ENCODE measurements at places on chromosomes 2 and 18. TPM values are rescaled to one million over a fixed set of nuclear protein-coding genes. Genes with fewer than 3 reads are reported as not detected.

Gene SEPTIN10
- total RNA-seq, result not detected

- H3K27ac ChIP-seq, result no peak overlapping the region
- H3K27me3 ChIP-seq, result no peaks in the 10 kb centered on the region
- no peaks in the 10 kb centered on the region for H3K36me3 ChIP-seq
- H3K4me1 ChIP-seq, result no peaks in the 10 kb centered on the region
- DNase-seq, result no peak
- H3K4me3 ChIP-seq, result no peak overlapping the region
Measured at GRCh38 chr2:224145751-224146355, 106.8 kb upstream of the SERPINE2 start.

DNA sequence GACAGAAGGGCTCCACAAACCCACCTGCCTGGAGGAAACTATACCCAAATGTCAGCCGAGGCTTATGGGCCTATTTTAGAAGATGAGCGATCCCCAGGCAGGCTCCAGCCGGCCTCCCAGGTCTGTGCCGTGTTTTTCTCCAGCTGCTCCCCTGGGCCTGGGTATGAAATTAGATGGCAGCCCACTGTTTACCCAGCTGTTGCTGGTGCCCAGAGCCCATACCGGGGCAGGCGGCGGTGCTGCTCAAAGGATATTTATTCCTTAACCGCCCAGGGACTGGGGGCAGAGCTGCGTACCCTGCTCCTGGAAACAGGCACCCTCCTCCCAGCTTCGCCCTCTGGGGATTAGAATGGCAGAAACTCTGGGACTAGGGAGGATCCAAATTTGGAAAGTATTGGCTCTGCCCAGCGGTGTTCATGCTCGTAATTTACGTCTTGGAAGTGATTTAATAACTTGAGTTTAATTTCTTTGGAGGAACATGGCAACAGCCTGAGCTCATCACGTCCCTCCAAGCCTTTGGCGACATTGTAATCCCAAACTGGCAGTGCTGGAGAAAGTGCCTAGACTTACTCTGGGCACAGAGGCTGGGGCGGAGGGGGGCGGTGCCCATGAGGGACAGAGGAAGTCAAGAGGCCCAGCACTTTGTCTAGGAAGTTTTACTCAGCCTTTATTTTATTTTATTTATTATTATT, 199.2 kb downstream of the KLHL29 start:
- no peaks in the 10 kb centered on the region for H3K27me3 ChIP-seq
- no peaks in the 10 kb centered on the region for H3K36me3 ChIP-seq
- H3K27ac ChIP-seq, result no peak overlapping the region
- H3K4me3 ChIP-seq, result no peak overlapping the region
- no peak for DNase-seq

Gene IGFBP2
- total RNA-seq, result not detected

Gene CACNB4
- 0.22 TPM for total RNA-seq

- no peak for DNase-seq
- no peaks in the 10 kb centered on the region for H3K27me3 ChIP-seq
- no peaks in the 10 kb centered on the region for H3K36me3 ChIP-seq
- peaks cover 10% of the 10 kb centered on the region for H3K4me1 ChIP-seq
- H3K4me3 ChIP-seq, result no peak overlapping the region
- no peak overlapping the region for H3K27ac ChIP-seq
Measured at GRCh38 chr2:230589025-230589424, 123.6 kb upstream of the CAB39 start.

DNA sequence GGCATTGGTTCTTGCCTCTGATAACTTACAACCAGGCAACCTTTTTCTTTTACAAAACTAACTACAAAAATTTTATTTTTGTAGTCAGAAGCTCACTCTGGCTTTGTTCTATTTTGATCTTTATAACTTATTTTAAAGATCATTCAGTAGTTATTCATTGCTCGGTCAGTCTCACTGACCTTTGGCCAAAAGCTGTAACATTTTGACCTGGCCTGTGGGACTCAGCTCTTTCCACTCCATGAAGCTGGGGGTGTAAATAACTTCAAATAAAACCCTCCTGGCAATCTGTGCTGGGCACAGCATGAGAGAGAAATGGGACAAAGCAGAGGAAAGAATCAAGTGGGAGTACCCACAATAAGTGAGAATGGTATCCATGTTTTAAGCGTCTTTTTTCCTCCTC, 380.7 kb downstream of the SETBP1 start:
- H3K4me3 ChIP-seq, result no peak overlapping the region
- no peak overlapping the region for H3K27ac ChIP-seq
- no peaks in the 10 kb centered on the region for H3K27me3 ChIP-seq
- H3K36me3 ChIP-seq, result no peaks in the 10 kb centered on the region
